Skeletal muscle cell (primary cell): ENCODE measurements at places on chromosomes 12 and 14.

DNA sequence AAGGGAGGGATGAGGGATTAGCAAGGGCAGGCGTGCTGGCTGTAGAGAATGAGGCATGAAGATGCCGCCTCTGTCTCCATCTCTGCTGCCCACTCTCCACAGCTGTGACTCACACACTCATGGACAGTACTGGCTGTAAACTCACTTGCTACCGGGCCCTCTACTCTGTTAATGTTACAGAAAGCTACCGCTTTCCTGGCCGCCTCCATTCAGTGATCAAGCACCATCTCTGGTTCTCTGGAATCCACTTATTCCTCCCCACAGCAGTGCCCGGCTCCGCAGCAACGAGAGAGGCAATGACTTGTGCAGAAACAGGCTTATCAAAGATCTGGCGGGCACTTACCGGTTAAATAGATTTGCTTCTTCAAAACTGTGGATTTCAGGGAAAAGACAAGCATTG, 34.8 kb downstream of the AMN start:
- no peak for DNase-seq

GRCh38 chr14:51996148-51996746, 6.9 kb downstream of the RTRAF start:
- no peak for DNase-seq

DNA sequence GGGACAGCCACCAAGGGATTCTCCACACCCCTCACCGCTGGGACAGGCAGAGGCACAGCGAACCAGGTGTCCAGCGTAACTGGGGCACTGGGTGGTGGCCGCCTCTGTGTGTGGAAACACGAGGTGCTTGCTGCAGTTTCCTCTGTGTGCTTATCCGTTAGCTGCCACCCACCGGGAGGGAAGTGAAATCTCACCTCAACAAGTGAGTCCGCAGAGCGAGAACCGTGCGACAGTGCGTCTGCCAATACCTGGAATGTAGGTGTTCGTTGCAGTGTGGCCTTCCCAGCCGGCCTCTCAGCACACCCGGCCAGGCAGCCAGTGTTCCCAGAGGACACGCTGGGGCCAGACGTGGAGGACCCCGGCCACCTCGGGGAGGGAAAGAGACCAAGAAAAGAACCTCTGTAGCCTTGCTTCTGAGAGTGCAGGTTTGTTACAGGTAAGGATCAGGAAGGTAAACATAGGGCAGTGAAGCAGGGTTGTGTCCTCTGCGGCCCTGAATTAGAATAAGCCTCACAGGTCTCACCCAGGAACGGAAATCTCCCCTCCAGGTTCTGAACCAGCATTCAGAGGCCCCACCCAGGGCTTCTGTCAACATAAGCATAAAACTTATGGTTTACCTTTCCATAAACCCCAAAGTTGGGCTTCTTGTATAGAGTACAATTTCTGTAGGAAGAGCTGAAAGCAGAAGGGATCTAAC, 1.5 kb downstream of the BCL2L14 start:
- DNase-seq = no peak

DNA sequence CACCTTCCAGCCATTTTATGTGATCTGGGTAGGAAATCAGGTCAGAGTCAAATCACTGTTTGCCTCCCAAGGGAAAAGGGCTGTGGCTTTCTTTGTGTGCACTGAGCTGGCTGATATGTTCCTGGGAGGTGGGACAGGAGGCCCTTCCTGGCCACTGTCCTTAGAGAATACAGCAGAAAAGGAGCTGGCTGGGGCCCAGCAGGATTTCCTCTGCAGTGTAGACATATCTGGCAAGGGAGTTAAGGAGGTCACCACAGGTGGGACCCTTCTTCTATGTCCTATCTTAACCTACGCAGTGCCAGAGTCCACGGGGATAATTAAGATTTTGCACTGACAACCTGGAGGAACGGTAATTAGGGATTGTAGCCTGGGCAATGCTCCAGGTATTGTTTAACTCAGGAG, 145.3 kb downstream of the NTF3 start:
- no peak for DNase-seq
